CD4-positive, alpha-beta T cell treated with Interleukin-12 subunit alpha and Interleukin-12 subunit beta, for 1 hour (primary cell): ENCODE measurements at places on chromosomes 1 and 21.

DNA sequence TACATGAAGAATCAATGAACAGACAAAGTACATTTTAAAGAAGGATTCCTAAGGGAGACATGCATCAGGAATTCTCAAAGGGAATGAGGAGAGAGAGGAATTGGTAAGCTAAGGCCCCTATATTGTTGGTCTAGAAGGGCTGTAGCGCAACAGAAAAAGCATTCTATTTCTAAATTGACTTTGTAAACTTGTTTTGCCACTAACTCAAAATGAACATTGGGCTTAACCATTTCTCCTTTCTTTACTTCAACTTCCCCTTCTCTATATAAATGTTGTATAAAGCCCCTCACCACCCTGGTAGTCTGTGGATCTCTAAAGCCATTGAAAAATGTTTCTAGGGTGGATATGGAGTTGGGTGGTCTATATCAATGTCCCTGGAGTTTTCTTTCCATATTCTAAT lies 20.4 kb upstream of the OR6N2 start:
- DNase-seq = no peak

- DNase-seq = no peak
These were observed 71.6 kb upstream of the CSF3R start for GRCh38 chr1:36554323-36554628.

DNA sequence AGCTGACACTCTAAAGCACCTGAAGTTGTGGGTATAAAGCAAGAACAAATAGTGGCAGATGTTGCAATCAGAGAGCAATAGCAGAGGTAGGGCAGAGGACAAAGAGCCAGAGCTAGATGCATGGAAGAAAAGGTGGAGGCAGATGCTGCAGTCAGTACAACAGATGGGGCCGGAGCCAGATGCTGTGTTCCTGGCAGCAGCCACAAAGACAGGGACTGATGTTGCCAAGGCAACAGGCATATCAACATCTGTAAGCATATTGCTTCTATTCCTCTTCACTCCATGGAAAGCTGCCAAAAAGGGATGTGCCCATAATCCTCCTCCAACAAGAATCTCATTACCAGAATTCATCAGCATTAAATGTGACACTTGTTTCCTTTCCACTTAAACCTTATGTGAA lies 108.0 kb downstream of the TNNI3K start:
- no peak for DNase-seq

- DNase-seq = no peak
These were observed 30.7 kb downstream of the NOL9 start for GRCh38 chr1:6523566-6523965.

DNA sequence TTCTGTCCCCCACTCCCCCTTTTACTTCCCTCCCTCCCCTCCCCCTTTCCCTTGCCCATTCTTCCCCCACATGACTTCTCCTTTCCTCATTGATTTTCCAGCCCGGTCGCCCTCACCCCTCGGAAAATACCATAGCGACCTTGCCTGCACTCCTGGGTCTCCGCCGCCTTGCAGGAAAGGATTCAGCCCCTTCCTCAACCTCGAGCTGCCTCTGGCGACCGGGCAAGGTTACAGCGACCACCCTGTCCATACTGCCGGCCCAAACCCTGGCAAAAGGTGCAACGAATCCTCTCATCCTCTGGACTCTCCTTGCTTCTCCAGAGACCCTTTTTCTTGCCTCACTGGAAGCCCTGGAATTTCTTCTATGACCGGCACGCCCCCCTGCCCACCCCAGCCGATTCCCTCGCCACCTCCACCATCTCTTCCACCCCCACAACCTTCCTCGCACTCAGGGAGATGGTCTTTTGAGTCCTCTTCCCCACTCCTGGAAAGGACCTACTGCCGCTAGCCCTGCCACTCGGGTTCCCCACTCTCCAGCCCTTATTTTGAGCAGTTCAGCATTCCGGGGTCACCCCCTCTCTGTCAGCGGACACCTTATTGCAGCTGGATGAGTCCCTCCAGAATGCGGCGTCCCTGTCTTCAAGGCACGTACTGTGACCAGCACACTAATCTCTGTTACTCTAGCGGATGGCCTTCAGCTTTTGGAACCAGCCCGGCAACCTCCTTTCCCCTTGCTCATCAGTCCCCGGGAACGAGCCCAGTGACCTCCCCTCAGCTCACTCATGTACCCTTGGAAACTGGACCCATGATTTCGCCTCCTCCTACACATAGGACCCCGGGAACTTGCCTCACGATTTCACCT lies 846 bp downstream of the NSUN4 start:
- no peak for DNase-seq

DNA sequence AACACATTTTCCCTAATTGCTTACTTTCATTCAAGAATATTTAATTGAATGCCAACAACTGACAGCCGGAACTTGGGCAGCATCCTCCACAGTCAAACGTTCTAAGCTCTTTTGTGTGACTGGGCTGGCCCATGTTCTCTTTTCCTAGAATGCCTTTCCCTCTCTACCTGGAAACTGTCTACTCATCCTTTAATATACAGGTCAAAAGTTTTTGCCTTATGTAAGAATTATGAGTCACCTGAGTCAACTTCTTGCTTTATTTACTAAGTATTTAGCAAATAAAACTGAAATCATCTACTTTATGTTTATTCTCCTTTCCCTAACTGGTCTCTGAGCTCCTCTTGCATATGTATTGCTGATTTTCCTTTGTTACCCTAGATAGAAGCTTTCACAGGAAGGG lies 172.2 kb downstream of the CHRM3 start:
- no peak for DNase-seq

DNA sequence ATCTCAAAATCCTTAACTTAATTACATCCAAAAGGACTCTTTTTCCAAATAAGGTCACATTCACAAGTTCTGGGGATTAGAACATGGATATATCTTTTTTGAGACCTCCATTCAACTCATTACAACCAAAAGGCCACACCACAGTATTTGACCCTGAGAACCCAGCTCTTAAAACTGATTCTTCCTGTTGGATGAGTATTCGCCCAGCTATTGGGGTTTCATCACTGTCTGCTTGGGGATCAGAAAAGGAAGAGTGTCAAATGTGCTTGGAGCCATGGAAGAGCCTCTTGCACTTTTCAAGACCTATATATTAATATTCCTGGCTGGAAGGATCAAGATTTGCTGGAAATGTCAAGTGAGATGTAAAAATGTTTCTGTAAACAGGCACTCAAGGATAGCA lies 5.4 kb upstream of the TINAGL1 start:
- DNase-seq = no peak

DNA sequence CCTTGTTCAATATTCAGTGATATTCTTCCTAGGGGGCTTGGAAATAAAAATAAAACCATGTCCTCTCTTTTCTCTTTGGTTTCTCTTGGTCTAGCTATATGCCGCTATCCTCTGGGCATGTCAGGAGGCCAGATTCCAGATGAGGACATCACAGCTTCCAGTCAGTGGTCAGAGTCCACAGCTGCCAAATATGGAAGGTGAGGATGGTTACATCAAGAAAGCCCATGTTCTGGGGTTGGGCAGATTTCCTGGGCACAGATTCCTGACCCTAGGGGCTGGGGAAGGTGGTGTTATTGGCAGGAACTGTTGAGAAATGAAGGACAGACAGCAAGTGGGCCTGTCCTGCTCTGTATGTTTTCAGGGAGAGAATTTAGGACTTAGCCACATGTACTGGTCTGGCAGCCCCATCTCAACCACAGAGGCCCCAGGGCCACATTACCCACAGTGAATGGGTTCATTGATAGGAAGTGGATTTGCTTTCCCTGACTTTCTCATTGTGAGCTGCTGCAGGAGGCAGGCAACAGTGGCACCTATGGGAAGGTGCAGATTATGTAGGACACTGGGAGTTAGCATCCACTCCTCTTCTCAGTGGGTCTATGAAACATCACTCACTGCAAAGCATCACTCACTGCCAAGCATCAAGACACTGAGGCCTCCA lies 37.4 kb upstream of the HSD17B7 start:
- DNase-seq = no peak

DNA sequence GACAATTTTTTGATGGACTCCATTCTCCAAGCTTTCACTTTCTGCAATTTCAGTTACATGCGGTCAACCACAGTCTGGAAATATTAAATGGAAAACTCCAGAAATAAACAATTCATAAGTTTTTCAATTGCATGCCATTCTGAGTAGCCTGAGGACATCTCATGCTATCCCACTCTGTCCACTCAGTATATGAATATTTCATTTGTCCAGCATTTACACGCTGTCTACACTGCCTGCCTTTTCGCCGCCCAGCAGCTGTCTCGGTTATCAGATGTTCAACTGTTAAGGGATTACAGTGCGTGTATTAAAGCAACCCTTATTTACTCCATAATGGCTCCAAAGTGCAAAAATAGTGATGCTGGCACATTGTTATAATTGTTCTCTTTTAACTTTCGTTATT lies 116.3 kb downstream of the ADSS2 start:
- DNase-seq = no peak

- no peak for DNase-seq
These were observed 358.7 kb downstream of the RRAGC start for GRCh38 chr1:38500891-38501290.

DNA sequence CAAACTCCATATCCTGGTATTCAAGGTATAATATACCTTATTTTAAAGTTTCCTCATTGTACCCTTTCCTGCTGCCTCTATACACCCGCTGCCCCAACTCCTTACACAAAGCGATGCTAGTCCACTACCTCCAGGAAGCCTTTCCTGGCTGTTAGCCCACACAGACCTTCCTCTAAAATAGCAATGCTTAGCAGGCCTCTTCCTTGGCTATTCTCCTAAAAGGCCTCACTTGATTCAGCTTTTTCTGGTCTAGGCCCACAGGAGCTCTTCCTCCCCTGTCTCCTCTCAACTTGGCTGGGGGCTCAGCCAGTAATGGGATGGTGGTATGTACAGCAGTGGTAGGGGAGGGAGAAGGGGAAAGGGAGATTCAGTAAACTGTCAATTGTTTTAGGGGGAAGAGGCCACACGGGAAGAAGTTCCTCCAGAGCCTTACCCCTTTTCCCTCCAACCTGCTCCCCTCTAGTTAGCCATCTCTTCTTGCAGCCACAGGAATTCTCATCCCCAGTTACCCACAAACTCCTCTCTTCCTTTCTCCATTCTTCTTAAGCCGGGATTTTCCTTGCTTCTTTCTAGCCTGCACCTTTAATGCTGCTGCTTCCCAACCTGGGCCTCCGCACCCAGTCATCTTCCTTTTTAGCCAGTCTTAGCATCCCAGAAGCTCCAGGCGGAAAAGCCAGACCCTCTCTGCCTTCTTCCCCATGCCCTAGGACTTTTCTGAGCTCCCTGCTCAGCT lies 2.6 kb downstream of the LRRC41 start:
- no peak for DNase-seq

- no peak for DNase-seq
These were observed 1900.8 kb downstream of the MRPL39 start for GRCh38 chr21:23706431-23706830.

GRCh38 chr1:10829965-10830515 lies 33.6 kb upstream of the CASZ1 start:
- no peak for DNase-seq

DNA sequence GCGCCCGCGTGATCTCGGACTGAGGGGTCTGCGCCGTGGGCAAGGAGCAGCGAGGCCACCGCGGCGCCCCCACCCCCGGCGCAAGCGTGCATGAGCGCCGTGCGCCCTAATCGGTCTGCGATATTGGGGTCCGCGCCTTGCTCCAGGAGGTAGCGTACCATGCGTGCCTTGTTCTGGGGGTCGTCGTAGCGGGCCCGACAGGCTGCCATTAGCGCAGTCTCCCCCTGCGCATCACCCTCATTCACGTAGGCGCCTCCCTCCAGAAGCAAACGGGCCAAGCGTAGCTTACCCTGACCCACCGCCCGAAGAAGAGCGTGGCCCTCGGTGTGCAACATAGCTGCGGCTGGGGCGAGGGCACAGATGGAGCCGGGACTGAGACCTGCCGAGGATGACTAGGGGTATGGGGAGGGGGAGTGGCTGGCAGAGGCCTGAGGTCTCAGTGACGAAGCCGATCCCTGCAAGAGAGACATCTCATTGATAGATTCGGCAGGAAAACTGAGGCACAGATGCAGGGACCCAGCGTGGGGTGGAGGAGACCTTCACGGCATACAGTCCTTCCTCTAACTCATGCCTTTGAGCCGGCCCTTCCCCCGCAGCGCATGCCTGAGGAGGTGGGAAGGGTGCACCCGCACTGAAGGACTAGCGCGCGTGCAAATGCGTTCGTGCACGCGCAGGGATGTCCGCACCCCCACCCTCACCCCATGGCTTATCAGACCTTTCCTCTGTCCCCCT lies 2.8 kb downstream of the ANKRD34A start:
- peak; percentile 43 for DNase-seq

GRCh38 chr1:228022571-228023293 lies 15.9 kb downstream of the WNT3A start:
- DNase-seq = no peak

DNA sequence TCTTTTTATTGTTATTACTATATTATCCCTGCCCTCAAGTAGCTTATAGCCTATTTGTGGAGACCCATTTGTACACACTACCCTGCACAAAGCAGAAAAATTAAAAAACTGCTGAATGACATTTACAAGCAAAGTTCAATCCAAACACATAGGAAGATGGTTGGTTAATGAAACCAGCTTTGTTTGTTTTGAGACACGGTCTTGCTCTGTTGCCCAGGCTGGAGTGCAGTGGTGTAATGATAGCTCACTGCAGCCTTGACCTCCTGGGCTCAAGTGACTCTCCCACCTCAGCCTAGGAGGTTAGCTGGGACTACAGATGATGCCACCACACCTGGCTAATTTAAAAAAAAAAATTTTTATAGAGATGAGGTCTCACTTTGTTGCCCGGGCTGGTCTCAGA lies 31.6 kb downstream of the TGFB2 start:
- DNase-seq = no peak

GRCh38 chr1:206866062-206866461 lies 639 bp downstream of the IL20 start:
- no peak for DNase-seq

DNA sequence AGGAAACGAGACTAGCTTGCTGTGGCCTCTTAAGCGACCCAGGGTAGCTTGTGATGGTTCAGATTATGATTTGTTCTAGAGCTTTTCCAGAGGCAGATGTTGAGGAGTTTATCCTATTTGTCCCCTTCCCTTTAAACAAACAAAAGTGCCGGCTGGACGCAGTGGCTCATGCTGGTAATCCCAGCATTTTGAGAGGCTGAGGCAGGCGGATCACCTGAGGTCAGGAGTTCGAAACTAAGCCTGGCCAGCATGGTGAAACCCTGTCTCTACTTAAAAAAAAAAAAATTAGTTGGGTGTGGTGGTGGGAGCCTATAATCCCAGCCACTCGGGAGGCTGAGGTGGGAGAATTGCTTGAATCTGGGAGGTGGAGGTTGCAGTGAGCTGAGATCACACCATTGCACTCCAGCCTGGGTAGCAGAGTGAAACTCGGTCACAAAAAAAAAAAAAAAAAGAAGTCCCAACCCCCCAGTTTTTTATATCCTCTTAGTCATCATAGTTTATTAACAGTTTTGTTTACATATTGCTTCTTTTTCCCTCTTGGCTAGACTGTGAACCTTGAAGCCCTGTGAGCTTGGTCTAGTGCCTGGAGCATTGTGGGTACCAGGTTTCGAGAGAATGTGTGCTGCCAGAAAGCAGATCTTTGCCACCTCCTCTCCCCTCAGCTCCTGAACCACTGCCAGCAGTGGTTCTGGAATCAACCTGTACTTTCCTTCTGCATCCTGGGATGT lies 29.8 kb downstream of the MAPKAPK2 start:
- DNase-seq = peak; percentile 48
